H7 (cell line): ENCODE measurements at places on chromosomes 13 and 19.

- no peak for DNase-seq
Measured at GRCh38 chr19:10811391-10812111, 24.5 kb downstream of the TMED1 start.

DNA sequence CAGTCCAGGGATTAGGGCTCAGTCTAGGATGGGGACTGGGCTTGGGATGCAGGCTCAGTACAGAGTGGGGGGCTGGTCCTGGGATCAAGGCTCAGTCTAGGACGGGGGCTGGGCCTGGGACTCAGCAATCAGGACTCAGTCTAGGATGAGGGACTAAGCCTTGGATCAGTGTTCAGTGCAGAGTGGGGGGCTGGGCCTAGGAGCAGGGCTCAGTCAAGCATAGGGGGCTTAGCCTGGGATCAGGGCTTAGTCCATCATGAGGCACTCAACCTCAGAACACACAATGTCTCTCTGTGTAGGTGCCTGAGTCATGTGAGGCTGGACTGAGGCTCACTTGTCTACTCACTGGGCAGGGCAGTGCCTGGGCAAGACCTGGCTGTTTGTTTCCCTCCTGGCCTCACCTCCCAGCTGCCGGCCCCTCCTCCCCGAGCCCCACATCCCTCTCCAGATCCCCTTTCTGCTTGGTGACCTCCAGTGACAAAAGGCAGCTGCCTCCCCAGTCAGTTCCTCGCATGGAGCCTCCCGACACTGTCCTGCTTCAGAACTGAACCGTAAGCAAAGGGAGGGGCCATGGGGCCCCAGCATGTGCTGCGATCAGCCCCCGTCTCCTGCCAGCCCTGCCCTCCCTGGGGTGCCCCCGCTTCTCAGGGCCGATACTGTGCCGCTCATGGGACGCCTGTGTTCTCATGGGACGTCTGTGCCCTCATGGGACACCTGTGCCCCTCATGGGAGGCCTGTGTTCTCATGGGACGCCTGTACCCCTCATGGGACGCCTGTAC lies 6.5 kb upstream of the S1PR4 start:
- peak; percentile 42 for DNase-seq

DNA sequence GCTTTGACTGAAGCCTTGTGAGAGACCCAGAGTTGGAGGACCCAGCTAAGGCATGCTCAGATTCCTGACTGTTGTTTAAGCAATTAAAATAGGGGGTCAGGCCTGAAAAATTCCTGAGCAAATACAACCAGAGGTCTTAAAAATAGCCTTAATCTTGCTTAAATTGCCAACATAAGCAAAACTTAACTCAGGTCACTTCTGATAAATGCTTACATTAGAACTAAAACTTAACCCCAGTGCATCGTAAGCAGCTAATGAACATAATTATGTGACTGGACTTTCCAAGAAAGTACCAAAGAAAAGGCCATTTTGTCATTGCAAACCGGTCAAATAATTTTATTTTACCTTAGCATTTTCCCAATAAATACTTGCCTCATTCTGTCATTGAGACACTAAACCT lies 294.5 kb downstream of the ENOX1 start:
- DNase-seq, result no peak

- no peak for DNase-seq
Measured at GRCh38 chr19:7986321-7987113, 18.9 kb downstream of the ELAVL1 start.

GRCh38 chr19:49888510-49888824 lies 8.2 kb downstream of the IL4I1 start:
- DNase-seq, result no peak

DNA sequence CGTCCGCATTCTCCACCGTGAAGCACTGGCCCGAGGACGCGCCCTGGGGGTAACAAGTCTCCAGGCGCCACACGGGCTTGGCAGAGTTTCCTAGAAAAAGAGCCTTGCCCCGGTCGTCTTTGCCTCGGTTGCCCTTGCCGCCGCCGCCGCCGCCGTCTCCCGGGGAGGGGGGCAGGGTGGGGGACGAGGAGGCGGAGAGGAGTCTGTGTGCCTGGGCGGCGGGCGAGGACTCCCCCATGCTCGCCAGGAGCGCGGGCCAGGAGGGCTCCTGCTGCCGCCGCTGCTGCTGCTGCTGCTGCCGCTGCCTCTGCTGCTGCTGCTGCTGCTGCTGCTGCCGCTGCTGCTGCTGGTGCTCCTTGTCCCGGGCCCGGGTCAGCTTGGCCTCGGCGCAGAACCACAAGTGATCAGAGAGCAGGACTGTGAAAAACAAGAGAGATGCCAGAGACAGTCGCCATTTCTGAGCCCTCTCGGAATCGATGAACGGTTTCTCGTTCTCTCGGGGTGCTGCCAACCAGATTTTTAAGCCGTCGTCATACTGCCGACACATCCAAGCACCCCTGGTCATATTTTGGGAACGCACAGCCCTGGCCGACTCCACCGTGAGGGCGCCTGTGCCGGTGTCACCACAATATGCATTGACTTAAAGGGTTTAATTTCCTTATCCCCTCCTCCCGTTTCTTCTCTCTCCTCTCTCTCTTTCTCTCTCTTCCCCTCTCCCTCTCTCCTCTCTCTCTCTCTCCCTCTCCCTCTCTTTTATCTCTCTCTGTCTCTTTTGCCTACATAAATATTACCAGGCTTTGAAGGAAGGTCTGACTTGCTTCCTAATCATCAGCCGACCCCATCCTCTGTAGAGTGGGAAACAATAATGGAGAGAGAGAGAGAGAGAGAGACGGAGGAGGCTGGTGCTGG lies 349.1 kb downstream of the LIG4 start:
- peak; percentile 66 for DNase-seq

- no peak for DNase-seq
Measured at GRCh38 chr13:30752201-30752797, 17.0 kb downstream of the ALOX5AP start.

DNA sequence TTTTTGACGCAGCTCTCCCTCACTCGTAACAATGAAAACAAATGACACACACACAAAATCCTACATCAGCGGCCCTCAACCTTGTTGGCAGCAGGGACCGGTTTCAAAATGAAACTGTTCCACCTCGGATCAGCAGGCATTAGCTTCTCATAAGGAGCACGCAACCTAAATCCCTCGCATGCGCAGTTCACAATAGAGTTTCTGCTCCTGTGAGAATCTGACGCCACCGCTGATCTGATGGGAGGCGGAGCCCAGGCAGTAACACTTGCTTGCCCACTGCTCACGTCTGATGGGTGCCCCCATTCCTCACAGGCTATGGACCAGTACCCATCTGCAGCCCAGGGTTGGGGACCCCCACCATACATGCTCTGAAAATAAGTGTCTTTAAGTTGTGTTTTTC lies 43.4 kb downstream of the DHRS12 start:
- DNase-seq, result no peak

- no peak for DNase-seq
Measured at GRCh38 chr13:54263868-54264267, 1235.3 kb downstream of the OLFM4 start.

GRCh38 chr13:102960959-102961358 lies 105.3 kb downstream of the SLC10A2 start:
- DNase-seq, result no peak

- DNase-seq, result no peak
Measured at GRCh38 chr13:29464105-29464679, 131.3 kb downstream of the SLC7A1 start.

- DNase-seq, result no peak
Measured at GRCh38 chr19:31285744-31286143, 63.5 kb downstream of the TSHZ3 start.

DNA sequence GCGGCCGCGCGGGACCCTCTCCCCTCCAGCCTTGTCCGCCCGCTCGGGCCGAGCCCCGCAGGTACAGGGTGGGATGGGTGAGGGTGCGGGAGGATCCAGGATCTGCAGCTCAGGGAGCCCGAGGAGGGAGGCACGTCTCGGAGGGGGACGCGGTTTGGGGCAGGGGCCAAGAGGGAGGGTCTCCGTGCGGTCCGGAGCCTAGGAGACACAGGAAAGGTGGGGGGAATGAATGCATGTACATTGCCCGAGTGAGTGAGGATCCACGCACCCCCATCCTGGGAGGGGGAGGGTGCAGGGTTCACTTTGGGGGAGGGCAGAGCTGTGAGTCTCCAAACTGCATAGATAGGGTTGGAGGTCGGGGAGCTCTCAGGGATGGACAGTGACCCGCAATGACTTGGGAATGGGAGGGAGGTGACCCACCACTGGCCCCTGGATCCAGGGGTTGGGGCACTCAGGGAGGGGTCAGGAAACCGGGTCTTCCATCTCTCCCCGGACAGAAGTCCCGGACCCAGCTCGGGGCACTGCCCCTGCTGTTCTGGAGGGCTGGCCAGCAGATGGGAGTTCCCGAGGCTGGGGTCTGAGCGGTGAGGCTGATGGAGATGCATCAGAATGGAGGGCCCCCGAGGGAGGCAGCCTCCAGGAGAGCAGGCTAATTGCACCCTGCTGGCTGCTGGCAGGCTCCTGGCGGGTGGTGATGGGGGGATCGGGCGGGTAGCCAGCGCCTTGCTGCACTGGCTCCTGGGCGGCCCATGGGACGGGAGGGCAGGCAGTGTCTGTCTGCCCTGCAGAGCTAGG lies 547 bp downstream of the KCNN1 start:
- DNase-seq, result peak; percentile 84

DNA sequence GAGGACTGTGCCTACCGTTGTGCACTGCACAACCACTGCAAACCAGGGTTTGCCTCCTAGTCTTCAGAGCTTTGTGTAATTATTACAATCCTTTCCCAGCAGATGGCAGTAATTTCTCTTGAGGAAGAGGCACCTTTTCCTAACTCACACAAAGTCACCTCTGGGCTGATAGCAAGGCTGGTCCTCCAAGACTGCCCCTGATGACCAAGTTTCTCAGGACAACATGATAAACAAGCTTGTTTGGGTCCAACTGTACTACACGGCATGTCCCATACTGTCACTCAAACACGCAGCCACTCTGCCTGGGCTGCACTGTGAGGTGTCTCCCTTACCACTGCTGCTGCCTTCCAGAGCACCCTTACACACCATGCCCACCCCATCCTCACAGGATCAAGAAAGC lies 39.3 kb downstream of the RFXAP start:
- peak; percentile 49 for DNase-seq

DNA sequence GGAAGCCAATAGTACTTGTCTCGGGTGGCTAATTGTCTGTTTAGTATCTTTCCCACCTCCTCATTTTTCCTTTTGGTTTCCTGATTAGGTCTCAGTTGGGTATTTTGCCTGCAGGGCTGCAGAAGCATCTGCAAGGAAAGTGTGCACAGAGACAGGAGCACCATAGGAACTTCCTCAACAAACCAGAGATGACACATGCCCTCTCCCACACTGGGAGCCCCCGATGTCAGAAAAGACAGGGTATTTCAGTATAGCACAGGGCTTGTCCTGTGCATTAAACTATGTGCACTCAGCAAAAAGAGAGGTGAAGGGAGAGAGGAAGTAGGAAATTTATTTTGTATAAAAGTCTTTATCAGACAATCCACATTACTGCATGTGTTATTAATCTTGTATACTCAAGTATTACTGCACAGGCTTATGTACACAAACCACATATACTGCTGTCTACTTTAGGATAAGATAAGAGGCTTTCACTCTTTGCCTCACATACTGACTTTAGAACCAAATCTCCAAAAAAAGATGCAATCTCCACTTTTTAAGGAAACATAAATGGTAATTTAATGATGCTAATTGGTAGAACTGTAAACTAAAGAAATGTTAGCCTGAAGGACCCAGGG lies 501.0 kb downstream of the FOXO1 start:
- no peak for DNase-seq

GRCh38 chr13:44052780-44053184 lies 173.1 kb downstream of the LACC1 start:
- no peak for DNase-seq

DNA sequence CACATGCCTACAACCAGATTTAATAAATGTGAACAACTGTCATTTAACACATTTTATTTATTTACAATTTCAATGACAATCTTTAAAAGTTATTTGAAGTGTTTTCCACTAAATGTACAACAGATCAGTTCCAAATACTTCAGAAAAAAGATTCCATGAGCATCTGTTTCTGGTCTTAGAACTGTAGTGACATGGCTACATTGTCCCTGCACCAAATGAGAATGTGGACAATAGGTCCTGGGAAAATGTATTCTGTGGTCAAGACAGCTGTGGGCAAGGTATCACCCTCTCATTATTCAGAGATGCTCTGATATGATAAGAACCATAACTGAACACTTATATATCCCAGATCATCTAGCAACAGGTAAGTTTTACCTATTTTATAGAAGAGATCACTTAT lies 43.7 kb downstream of the ELF1 start:
- no peak for DNase-seq

GRCh38 chr19:4776436-4777211 lies 14.9 kb upstream of the FEM1A start:
- DNase-seq, result peak; percentile 67

DNA sequence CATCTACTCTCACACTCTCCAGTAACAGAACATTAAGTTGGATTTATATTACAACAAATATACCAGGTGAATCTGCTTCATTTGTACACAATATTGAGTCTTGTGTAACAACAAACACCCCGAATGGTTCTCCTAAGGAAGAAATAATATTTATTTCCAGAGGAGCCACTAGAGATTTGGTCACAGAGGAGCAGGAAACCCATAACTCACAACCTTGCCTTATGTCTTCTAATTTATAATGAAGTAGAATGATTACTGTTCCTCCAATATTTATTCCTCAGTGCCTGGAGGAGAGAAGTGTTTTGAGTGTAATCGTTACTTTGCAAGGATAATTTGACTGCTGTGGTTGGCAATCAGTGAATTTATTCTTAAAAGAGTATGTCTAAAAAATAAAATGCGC lies 1243.7 kb upstream of the PCDH20 start:
- no peak for DNase-seq

GRCh38 chr13:49584771-49585182 lies 581 bp downstream of the RCBTB1 start:
- no peak for DNase-seq

DNA sequence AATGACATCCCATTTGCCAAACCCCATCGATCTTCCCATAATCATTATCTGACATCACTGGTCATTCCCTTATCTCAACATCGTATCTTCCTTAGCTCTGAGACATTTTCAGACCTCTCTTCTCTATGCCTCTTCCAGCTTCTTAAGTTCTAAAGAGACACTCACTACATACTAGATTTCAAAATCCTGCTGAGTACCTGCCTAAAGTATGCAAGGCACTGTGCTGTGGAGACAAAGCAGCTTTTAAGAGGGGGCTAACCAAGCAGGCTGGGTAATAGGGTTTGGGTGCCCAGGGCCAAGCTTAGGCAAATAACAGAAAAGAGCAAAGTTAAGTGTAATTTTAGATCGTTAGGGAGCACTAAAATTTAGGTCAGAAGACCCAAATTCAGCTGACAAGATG lies 3.4 kb upstream of the POMP start:
- DNase-seq, result peak; percentile 7

DNA sequence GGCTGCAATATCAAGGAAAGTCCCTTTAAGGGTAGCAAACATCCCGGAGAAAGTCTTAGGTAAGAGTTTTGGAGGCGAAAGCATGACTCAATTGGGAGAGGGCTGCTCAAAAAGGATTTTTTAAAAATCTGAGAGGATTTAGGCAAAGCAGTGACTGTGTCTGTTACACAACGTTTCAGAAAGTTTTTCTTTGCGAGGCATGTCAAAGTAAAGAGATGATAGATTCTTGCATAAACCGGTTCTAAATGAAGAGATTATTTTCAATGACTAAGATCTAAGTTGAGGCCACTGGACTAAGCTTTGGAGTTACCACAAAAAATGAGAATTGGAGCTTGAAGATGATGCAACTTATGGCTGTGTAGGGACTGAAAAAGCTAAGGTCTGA lies 43.7 kb upstream of the ENOX1 start:
- no peak for DNase-seq
